ENCODE measurements at places on chromosomes 2 and 18.

GRCh38 chr18:47758000-47758399 lies 172.5 kb downstream of the SMAD2 start:
- DNase-seq = no peak

- no peak for DNase-seq
Measured at GRCh38 chr2:43840965-43841364, 2.2 kb downstream of the ABCG8 start.

- no peak for DNase-seq
Measured at GRCh38 chr2:202774104-202774503, 97.5 kb downstream of the ICA1L start.

- no peak for DNase-seq
Measured at GRCh38 chr2:202681688-202682205, 47.0 kb downstream of the FAM117B start.

DNA sequence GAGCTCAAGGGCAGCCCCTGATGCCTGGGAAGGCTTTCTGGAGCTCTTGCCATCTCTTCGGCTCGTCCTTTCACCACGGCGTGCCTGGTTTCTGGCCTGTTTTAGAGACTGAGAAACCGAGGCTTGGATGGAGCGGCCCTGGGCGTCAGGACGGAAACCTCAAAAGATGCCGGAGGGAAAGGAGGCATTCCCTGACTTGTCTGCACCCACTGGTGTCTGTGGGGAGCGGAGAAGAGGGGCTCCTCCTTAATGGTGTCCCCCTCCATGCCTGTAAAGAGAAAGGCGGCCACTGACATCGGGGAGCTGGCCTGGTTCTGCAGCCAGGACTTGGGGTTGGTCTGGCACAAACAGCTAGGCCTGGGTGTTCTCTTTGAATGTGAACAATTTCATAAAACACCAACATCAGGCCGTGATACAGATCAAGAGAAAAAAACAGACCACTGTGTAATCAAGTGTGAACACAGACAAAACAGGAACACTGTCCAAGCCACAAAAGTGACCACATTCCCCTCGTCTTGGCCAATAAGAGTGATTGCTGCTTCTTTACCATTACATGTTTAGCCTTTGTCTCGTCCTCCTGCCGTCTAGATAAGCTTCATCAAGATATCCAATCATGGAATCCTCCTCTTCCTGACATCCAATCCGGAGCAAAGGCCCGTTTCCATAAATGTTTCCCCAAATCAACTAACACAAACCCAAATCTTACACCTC lies 633 bp upstream of the ILKAP start:
- no peak for DNase-seq

DNA sequence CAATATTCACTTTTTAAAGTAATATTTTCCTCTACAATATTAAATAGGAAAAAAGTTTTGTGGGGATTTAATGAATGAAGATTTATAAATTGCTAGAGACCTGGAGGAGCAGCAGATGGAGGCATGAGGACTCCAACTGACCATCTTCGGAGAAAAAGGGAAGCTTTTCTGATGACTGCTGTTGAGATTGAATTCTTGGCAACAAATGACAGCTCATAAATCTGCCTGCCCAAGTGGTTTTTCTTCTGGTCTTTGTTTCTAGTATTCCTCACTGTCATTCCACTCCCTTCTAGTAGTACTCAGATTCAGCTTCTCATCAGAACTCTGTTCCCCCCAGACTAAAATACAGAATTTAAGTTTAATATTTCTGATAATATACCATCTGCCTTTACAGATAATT lies 157.0 kb downstream of the EML6 start:
- DNase-seq = peak; percentile 36

DNA sequence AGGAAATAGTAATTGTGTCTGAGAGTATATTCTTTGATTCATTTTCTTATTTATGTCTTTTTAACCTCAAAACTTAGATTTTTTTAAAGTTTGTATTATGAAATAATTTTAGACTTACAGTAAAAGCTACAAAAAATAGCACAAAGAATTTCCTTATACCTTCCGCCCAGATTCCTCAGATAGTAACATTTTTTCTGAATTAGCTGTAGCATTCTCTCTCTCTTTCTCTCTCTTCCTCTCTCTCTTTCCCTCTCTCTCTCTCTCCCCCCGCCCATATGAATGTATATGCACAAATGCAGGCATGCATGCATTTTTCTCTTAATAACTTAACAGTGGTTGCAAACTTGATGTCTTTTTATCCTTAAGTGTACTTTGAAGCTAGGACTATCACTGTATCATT lies 361.1 kb upstream of the NRP2 start:
- DNase-seq = peak; percentile 84

- DNase-seq = no peak
Measured at GRCh38 chr2:98301469-98301868, 44.8 kb upstream of the CNGA3 start.

- DNase-seq = no peak
Measured at GRCh38 chr18:76978616-76979015, 154.0 kb downstream of the MBP start.

- no peak for DNase-seq
Measured at GRCh38 chr18:58858591-58859468, 5.8 kb upstream of the ZNF532 start.

- peak; percentile 68 for DNase-seq
Measured at GRCh38 chr18:12391487-12392165, 14.6 kb upstream of the AFG3L2 start.

GRCh38 chr2:112093216-112093615 lies 38.1 kb downstream of the TMEM87B start:
- DNase-seq = no peak

DNA sequence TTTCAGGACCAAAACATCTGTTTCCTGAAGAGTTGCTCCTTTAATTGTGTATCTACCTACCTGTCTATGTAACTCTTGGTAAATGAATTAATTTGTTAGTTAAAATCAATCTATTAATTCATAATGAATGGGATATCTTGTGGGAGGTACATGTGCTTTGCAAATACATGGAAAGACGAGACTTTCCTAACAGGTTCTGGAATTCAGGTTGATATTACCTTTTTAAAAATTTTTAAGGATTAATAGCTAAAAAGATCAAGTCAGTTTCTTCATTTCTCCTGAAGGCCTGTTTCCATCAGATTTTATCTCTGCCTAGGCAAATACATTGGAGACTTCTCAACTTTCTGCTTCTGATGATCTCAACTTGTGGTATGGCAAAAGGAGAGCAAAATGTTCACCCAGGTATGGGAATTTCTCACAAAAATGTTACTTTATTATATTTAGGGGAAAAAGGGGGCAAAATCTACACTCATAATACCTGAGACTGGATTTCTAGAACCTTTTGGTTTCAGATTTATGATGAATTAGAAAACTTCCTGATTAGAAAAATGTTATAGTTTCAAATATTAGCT lies 7.4 kb downstream of the TFPI start:
- no peak for DNase-seq

DNA sequence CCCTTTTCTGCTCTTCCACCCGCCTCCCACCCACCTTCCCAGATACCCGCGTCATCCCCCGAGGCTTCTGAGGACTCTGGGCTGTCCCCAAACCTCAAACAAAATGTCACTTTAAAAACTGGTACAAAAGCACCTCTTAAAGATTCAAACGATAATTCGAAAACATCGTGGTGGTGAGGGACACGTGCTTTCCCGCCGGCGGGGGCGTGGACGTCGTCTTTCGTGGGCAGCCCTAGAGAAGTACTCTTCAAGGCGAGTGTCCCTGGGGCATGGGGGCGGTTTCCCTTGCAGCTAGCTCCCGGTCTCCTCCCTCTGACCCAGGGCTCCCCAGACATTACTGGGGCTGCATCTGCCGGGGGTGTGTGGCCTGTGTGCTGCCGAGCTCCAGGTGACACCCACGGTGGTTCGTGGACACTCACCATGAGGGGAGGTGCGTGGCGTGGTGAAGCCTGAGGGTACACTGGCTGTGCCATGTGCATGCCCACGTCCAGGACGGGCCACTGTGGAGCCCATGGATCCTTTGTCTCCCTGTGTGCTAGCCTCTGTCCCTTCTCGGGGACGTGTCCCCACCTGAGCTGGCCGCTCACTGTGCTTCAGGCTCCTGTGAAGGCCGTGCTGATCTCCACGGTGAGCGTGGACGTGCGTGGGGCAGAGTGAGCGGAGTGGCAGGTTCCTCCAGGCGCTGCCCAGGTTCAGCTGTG lies 117.8 kb downstream of the NFATC1 start:
- no peak for DNase-seq

GRCh38 chr2:204389120-204389519 lies 156.2 kb upstream of the PARD3B start:
- DNase-seq = no peak

- no peak for DNase-seq
Measured at GRCh38 chr2:30283931-30284565, 52.7 kb downstream of the LBH start.

DNA sequence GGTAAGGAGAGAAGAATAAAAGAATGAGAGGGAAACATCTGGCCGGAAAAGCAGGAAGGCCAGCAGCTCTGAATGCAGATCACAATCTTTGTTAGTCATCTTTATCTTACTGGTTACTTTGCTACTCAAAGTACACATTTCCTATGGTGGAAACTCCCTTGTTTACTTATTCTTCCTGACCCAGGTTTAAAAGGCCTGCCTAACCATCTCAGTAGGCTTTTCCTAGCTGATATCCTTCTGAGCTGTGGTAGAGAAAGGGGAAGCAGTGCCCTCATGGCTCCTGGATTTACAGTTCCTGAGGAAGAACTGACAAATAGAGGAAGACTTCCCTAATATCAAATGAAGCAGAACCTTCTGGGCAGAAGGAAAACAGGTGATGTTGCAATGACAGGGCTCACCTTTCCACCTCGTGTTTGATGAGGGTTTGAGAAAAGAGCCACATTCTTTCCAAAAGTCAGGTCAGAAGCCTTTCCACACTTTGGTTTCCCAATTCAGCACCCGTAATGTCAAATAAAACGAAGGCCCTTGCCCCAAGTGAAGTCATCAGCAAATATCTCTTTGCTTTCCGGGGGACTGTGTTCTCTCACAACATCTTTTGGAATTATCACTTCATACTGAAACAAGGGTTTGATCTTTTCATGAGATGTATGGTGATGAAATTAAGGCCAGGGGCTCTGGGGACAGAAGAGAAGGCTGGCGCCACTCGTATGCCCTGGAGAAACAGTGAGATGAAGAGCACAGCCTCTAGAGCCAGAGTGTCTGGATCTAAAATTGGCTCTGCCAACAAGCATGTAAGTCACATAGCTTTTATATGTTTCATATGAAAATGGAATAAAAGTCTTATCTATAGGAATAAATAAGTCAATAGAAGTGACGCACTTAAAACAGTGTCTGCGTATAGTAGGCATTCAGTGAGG lies 26.7 kb upstream of the APOB start:
- no peak for DNase-seq

DNA sequence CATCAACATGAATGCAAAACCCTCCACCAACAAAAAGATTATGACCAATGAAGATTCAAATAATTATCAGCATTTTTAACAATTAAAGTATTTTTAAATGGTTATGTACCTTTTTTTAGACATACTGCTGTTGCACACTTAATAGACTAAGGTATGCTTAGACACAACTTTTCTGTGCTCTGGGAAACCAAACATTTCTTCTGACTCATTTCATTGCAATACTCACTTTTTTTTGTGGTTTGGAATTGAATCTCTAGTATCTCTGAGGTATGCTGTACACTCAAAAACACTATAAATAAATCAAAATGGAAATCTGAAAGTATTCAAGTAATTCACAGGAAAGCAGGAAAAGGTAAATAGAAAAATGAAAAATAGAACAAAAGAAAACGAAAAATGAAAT lies 247.9 kb upstream of the POU3F3 start:
- DNase-seq = peak; percentile 12

DNA sequence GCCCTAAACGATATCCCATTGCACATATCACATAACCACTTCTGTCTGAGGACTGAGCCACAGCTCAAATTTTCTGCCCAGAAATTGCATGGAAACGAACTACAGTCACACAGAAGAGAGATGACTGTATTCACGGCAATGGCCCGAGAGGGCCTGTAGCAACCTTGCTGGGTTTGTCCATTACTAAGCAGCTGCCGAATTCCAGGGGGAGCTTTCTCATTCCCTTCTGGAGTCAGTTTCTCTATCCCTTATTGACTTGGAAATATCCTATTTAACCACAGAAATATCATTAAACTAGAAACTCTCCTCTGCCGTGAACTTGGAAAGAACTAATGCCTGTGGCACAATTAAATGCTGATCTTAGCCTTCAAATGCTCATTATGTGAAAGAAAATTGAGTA lies 183.9 kb downstream of the DNER start:
- DNase-seq = no peak

- no peak for DNase-seq
Measured at GRCh38 chr2:101195871-101196661, 44.9 kb upstream of the TBC1D8 start.

DNA sequence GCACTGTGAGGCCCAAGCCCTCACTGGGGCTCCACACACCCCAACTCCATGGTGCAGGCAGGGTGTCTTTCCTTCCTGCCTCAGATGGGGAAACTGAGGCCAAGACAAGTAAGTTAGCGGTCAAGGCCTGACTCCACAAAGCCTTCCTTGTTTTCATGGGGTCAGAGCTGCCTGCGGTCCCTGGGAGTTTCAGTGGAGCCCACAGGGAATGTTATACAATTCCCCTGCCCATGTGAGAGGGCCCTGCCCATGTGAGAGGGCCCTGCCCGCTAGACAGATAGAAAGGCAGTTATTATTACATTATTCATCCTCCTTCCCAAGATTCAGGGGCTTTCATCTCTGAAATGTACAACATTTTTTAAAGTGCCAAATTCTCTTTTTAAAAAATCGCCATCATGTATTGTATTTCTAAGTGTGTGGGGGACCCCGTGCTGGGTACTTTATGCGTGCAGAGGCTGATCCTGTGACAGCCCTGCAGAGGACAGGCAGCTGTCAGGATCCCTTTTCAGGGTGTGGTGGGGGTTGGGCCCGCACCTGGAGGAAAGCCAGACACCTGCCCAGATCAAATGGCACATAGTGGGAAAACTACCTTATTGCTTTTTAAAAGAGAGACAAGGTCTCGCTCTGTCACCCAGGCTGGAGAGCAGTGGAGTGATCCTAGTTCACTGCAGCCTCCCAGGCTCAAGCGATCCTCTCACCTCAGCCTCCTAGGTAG lies 23.4 kb downstream of the FBLN7 start:
- DNase-seq = no peak

DNA sequence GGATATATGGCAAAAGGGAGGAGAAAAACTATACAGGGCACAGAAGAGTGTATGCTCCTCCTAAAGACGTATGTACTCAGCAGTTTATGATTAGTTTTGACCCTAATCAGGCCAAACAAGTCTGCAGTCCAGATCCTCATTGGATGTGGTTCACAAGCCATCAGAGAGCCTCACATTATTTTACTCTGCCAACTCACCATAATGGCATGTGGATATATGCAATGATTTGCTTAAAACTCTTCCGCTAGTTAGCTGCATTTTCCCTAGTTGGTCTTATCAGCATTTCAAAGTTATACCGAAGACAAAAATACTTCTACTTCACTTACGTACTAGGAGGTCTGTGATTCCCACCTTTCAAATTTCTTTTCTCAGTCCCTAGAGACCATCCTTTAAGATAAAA lies 198.4 kb downstream of the CMPK2 start:
- peak; percentile 35 for DNase-seq
